Calu3 (cell line): ENCODE measurements at places on chromosomes 2 and 18.

DNA sequence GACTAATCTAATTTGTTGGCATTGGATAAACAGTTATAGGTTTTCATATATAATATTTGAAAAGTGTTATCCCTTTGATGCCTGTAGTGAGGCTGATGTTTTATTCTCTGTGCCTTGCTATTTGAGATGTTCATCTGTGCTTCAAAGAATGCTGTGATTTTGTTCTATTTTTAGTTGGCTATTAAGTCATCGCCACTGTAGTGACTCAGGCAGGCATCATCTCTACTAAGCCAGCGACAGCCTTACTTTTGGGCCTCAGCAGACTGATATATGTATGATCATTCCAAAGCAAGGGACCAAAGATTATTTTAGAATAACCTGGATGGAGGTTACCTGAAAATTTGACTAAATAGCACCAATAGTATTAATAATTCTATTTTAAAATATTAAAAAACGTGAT, 1674.5 kb upstream of the NXPH2 start:
- DNase-seq = no peak

GRCh38 chr2:58304843-58305242, 63.7 kb upstream of the FANCL start:
- no peak for DNase-seq

- DNase-seq = no peak
These were observed 20.4 kb downstream of the TGFBRAP1 start for GRCh38 chr2:105309147-105309545.

DNA sequence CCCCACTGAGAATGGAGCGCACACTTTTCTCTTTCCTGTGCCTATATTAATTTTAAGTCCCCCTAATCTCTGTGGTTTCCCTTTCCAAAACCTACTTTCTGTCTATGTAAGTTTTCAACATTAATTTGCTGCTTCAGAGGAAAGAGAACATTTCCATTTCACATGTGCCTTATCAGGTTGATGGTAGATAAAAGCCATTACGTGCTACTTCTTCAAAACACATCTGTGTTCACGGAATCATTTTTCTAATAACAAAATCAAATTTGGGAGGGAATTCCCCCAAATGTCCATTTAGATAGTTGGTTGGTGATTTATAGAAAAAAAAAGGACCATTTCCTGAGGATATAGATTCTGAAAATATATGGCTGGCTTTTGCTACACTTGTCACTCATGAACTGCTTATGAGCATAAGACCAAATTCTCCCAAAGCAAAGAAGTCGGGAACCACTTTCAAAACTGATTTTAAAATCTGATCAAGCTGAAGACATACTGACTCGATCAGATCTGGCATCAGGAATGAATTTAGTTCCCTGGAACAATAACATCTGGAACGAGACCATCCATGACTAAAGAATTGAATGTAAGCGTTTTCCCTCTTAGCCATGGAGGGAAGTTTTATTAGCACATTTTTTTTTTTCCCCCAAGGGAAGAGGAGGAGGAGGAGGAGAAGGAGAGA, 8.2 kb downstream of the PTGR3 start:
- DNase-seq = no peak

GRCh38 chr2:214057986-214058385, 352.9 kb upstream of the VWC2L start:
- no peak for DNase-seq

- no peak for DNase-seq
These were observed 556.3 kb upstream of the CHAC2 start for GRCh38 chr2:53211201-53211774.

DNA sequence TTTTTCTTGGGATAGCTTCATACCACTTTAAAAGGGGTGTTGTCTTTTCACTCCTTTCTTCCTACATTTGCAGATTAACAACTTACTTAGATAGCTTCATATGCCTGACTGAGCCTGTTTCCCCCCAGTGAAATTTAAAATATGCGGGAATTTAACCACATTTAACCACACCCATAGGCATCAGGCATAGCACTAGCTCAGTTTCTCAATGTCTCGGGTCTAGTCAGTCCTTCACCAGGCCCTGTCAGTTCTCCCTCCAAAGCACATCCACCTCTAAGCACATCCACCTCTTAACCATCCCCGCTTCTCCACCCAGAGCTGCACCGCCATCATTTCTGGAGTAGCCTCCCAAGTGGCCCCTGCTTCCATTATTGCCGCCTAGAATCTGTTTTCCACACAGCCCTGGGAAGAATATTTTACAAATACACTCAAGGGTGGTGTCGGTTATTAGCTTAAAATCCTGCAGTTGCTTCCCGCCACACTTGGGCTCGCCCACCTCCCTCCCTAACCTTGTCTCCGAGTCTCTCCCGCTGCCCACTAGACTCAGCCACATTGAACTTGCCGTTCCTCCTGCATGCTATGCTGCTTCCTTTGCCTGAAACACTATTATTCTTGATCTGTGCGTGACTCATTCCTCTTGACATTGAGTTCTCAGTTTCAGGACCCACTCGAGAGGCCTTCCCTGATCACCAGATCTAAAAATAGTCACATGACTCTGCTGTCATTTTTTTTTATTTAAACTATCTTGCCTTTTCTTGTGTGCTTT, 68.3 kb downstream of the SPTBN1 start:
- peak; percentile 45 for DNase-seq

- no peak for DNase-seq
These were observed 256.9 kb downstream of the CDH19 start for GRCh38 chr18:66346833-66347588.

DNA sequence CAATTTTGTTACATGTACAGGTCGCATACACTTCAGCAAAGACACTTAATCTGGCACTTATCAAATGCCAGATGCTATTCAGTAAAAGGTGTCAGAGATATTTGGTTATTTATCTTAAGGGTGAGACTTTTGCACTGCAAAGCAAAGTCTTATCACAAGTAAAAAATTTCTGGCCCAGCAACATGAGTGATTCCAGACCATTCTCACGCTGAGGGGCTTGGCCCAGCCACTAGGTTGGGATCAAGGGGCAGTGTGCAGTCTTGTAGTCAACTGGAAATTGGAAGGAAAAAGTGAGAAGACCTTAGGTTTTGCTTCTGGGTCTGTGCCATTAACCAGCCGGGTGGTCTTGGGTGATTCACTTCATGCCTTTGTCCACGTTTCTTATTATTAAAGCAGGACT, 181.6 kb downstream of the RNF144A start:
- no peak for DNase-seq

GRCh38 chr2:100880730-100881129, 60.8 kb downstream of the NPAS2 start:
- DNase-seq = no peak

- DNase-seq = no peak
These were observed 55.2 kb downstream of the EMX1 start for GRCh38 chr2:72972352-72973136.

DNA sequence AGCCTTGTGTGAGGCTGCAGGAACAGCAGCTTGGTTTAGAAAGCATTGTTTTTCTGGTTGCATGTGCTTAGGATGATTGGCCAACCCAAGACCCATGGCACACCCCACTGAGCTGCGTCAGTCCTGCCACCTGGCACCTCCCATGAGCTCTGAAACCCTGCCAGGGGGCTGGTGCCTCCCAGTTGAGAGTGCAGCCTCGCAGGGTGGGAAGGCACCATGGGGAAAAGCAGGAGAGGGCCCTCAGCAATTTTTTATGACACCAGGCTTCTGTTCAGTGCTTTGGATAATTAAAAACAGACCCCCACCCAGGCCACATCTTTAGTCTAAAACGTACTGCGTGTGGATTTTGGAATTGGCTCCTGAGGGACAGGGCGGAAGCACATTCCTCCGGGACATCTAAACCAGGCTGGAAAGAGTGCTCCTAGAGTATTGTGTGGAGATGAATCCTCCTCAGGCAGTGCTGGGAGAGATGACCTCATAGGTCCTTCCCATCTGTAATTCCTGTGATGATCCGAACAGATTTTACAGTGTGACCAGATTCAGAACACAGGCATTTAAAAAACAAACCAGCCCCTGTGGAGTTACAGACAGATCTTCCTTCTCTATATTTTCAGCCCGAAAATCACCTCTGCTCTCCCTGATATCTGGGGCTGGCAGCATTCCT, 438.3 kb downstream of the ZNF521 start:
- no peak for DNase-seq

GRCh38 chr2:109636317-109636716, 22.2 kb downstream of the SOWAHC start:
- DNase-seq = no peak

GRCh38 chr2:112085375-112085730, 30.3 kb downstream of the TMEM87B start:
- no peak for DNase-seq

DNA sequence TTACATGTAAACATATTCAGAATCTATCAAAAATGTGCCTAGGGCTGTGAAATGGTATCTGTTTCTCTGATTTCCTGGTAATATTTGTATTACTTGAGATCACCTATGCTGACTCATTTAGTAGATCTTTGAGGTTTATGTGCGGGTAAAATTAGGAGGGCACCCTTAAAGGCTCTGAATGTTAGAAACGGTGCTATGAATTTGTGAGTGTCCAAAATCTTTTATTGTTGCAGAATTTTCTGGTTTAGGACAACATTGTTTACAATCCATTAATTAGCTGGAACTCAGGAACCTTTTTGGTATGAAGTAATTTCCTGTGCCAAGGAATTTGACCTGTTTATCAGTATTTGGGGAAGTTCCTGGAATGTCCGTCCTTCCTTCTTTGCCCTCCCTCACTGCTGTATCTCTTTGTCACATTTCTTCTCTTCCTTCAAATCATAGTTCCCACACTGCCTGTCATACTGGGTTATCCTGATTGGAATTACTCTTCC, 130.5 kb downstream of the TANC1 start:
- no peak for DNase-seq

- no peak for DNase-seq
These were observed 25.5 kb upstream of the TUBB6 start for GRCh38 chr18:12282442-12283039.

GRCh38 chr18:33924576-33924975, 300.1 kb downstream of the NOL4 start:
- DNase-seq = no peak

GRCh38 chr2:142259356-142259755, 128.5 kb upstream of the LRP1B start:
- DNase-seq = no peak

GRCh38 chr18:32378705-32379104, 92.0 kb downstream of the GAREM1 start:
- no peak for DNase-seq

DNA sequence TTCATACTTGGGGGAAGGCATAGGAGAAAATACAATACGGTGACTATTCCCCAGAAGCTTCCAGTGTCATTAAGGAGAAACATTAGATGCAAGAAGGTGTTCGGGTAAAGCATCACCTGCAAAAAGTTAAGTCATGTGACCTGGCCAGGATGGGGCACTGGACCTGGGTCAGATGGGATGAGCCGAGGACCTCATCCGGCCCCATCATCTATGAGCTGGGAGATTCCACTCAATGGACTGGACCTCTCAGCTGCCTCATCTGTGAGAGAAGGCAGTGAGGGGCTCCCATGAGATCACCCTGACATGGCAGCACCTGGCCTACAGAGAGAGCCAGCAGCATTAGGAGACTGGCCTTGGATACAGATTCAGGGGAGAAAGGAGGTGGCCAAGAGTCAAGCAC, 111.4 kb upstream of the TEX51 start:
- DNase-seq = no peak

GRCh38 chr18:58209326-58209725, 165.3 kb downstream of the NEDD4L start:
- DNase-seq = no peak
